ENCODE measurements at places on chromosomes 2 and 18. TPM values are rescaled to one million over a fixed set of nuclear protein-coding genes. Genes with fewer than 3 reads are reported as not detected.

Gene AQP4
- not detected for total RNA-seq

Gene G6PC2
- total RNA-seq = not detected

Gene ASIC4
- not detected for total RNA-seq

Gene COPS9
- total RNA-seq = 62.6 TPM

Gene CGREF1
- 7.0 TPM for total RNA-seq

Gene PXDN
- 0.81 TPM for total RNA-seq

Gene SERPINB7
- not detected for total RNA-seq

Gene VIT
- not detected for total RNA-seq

Gene MYO3B
- total RNA-seq = 0.97 TPM

Gene C2orf92
- 8.9 TPM for total RNA-seq

Gene EVA1A
- not detected for total RNA-seq

Gene TUBA4B
- not detected for total RNA-seq

Gene TRIM43
- not detected for total RNA-seq

Gene ALK
- total RNA-seq = not detected

Gene POTEC
- total RNA-seq = not detected

Gene MYO1B
- total RNA-seq = 29.7 TPM

Gene LAMA1
- total RNA-seq = not detected

Gene PRKAG3
- not detected for total RNA-seq

Gene SMAD7
- total RNA-seq = 9.3 TPM

Gene CABLES1
- 3.7 TPM for total RNA-seq

Gene LOXL3
- total RNA-seq = 0.96 TPM

Gene HJURP
- total RNA-seq = 94.6 TPM

Gene AQP12B
- total RNA-seq = not detected

Gene CNTNAP5
- total RNA-seq = not detected

Gene ARHGEF4
- 1.9 TPM for total RNA-seq

Gene CD207
- not detected for total RNA-seq

Gene FBXO48
- total RNA-seq = 2.4 TPM

Gene IGFBP5
- not detected for total RNA-seq

Gene PNKD
- 18.5 TPM for total RNA-seq

Gene POTEF
- not detected for total RNA-seq

Gene GPR35
- total RNA-seq = 3.6 TPM

Gene IL36G
- total RNA-seq = not detected

Gene TDRD15
- total RNA-seq = not detected

Gene FOXI3
- total RNA-seq = not detected

Gene VWA3B
- not detected for total RNA-seq

Gene EVX2
- total RNA-seq = not detected

Gene PCARE
- not detected for total RNA-seq
